ENCODE measurements at places on chromosomes 11 and 22.

GRCh38 chr11:69431893-69432738, 49.3 kb upstream of the LINC01488 start:
- no peak for DNase-seq

GRCh38 chr11:69683764-69684333, 8.7 kb upstream of the LTO1 start:
- no peak for DNase-seq

- DNase-seq = no peak
Observed at GRCh38 chr11:8532475-8532874, 61.6 kb downstream of the STK33 start.

- no peak for DNase-seq
Observed at GRCh38 chr11:24511511-24511910, 14.7 kb downstream of the LUZP2 start.

DNA sequence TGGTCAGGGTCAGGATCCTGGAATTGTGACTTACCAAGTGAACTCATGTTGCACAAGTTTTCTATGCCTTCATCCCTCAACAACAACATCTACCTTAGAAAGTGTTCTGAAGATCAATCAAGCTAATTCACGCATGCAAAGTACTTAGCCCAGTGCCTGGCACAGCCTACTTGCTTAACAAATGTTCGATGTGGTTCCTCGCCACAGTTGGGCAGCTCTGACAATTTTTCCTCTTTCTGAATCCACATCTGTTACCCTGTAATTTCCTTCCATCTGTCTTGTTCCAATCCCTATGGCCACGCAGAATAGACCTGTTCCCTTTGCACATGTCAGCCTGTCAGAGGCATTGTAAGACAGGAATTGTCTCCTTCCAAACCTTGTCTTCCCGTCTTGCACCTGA, 1415.2 kb downstream of the TBC1D22A start:
- no peak for DNase-seq

DNA sequence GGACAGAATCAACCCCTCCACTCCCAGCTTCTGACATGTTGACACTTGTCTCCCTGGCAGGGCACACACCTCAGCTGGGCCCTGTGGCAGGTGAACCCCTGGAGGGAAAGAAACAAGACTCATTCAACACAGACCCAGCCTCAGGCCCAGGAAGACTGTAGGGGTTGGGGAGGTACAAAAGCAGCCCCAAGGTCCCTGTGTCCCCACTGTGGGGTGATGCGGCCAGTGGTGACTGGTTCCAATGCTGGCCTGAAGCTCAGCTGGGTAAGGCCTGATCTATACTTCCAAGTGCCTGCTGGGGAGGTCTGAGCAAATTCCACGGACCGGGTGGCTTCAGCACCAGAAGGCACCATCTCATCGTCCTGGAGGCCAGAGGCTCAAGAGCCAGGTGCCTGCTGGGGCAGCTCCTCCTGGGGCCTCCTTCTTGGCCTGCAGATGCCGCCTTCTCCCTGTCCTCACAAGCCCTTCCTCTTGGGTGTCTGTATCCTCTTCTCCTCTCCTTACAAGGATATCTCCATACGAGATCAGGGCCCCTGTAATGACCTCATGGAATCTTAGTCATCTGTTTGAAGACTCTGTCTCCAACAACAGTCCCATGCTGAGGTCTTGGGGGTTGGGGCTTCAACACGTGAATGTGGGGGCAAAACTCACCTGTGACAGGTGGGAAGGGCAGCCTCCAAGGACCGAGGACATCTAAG, 1492.1 kb downstream of the BRD1 start:
- DNase-seq = no peak

- no peak for DNase-seq
Observed at GRCh38 chr22:39028281-39028680, 7.4 kb downstream of the APOBEC3D start.

GRCh38 chr11:22635689-22636088, 10.1 kb upstream of the FANCF start:
- no peak for DNase-seq

GRCh38 chr11:36164506-36165250, 124.5 kb downstream of the COMMD9 start:
- DNase-seq = no peak
